Activated CD4-positive, alpha-beta memory T cell treated with anti-CD3 and anti-CD28 coated beads for 36 hours (primary cell): ENCODE measurements at places on chromosomes 12 and 14. TPM values are rescaled to one million over a fixed set of nuclear protein-coding genes. Genes with fewer than 3 reads are reported as not detected.
A peak's percentile ranks its signal among the peaks of the same experiment; 100 is the strongest.

Gene DDIT3
- 24.1 TPM for total RNA-seq

Gene RNASE1
- total RNA-seq: not detected

Gene SLC5A8
- total RNA-seq: not detected

DNA sequence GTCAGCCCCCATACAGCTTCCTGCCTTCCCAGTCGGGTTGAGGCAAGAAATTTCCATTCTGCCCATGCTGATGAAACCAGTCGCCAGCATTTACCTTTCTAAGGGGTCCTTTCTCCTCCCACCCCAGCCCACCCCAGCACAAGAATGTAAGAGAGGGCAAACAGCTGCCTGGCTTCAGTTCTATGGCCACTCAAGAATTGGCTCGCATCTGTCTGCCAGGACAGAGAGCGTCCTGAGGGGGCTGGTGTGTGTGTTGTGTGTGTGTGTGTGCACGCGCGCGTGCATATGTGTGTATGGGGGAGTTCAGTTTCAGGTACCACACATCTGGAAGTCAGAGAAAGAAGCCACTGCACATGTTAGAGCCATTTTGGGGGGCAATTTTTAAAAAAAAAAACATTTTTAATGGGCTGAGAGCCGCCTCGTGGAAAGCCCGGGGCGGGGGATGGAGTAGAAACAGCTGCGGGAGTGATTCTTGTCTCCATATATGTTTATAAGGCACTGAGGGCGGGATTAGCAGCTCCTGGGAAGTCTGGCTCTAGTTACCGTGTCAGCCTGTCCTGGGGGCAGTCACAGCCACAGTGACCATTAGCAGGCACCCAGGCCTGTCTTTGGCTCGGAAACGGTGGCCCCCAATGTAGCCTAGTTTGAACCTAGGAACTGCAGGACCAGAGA is at the start of gene WNT5B:
Gene WNT5B, plus strand, starts transcription at position 566 of the 672 bp plus-strand sequence. CDS start 2,124 bp downstream, outside the sequence.
- no peak for DNase-seq

DNA sequence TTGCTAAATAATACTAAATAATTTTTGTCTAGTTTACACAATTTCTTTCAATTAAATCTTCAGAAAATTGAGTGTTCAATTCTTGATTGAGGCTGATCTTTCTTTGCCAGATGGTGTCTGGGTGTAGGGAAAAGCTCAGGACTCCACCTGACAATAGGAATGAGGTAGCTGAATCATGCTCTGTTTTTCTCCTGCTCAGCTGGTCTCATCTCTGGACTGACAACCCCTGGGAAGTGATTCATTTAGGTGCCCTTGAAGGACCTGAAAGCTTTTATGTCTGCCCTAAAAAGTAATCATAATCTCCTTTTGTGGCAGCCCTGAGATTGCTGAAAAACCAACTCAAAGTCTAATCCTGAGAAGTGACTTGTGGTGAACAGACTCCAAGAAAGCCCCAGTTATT is 255.4 kb downstream of the ETNK1 start:
- no peak for DNase-seq

DNA sequence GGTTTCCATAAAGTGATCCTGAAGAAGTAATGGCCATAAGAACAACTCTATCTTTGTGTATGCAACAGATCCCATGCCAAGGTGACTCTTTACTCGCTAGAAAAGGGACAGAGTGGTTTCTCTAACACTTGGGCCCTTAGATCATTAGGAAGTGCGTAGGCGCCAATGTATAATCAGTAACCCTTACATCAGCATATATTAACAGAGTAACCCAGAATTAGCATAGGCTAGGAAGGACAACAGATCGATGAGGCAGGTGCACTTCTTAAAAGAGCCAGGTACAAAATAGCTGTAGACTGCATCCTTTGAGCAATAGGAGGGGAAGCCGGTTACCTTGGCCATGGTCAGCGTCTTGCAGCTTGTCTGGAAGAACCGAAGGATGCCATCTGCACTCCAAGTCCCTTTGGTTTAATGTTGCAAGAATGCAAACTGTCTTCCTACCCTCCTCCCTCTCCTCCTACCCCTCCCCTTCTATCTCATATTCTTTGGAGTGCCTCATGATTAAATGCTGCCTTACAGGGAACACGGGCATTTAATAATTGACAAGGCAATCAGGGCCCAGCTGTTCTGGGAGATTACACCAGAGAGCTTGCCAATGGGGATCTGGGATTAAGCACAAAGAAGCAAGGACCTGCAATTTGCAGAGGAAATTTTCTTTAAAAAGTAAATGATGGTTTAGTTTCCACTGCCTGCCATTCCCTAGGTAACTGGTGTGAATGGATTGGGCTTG is 8.0 kb downstream of the GSG1 start:
- DNase-seq: no peak

DNA sequence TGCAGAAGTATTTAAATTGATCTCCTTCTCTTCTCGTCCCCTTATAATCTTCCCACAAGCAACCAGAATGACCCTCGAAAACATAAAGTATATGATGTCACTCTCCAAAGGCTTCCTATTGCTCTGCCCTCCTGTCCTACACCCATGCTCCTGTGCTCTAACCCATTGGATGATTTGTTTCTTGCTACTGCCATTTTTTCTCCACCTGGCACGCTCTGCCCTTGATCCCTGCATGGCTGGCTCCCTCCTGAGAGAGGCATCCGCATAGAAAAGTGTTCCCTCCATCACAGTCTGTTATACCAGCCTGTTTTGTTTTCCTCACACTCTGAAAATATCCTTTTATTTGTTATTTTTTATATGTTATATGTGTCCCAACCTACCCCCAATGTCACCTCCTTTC is 19.8 kb downstream of the MYRFL start:
- DNase-seq: no peak

GRCh38 chr12:91074154-91074709 is 16.4 kb upstream of the KERA start:
- no peak for DNase-seq

- no peak for DNase-seq
Measured at GRCh38 chr12:11592484-11592883, 57.0 kb upstream of the ETV6 start.

- peak; percentile 19 for DNase-seq
Measured at GRCh38 chr12:94379479-94380113, 80.1 kb downstream of the CEP83 start.

DNA sequence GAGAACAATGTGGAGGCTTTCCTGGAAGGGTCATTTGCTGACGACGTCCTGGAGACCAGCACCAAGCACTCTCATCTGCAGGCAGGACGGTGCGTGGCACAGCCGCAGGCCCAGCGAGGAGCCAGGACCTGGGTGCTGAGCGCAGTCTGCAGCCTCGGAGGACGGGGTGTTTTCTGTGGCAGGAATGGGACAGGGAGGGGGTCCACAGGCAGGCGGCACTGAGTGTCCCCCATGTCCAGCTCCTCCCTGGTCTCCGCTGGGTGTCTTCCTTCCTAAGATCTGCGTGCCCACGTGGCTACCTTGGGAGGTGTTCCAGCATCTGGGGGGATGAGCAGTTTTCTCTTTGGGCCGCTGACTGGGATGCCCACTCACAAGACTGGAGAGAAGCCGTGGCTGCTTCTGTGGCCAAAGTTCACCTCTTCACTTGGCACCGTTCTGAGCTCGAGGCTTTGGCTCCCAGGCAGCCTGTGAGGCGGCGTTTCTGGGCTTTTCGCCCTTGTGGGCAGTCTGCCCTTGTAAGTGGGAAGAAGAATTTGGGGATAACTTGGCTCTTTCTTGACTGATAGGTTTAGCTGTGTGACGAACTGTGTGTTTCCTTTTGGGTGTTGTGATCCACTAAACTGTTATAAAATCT is 72.2 kb downstream of the NOC4L start:
- no peak for DNase-seq
